T-helper 2 cell treated with Interferon-gamma antibody and Interleukin-4, amounts not matched to agents 5 μg/mL and 100 μg/mL, for 36 hours (primary cell): ENCODE measurements at places on chromosomes 2 and 18.
A peak's percentile ranks its signal among the peaks of the same experiment; 100 is the strongest.

- no peak overlapping the region for H3K27ac ChIP-seq
- no peaks in the 10 kb centered on the region for H3K4me1 ChIP-seq
Observed at GRCh38 chr2:218329826-218330593, 26.6 kb upstream of the CATIP start.

DNA sequence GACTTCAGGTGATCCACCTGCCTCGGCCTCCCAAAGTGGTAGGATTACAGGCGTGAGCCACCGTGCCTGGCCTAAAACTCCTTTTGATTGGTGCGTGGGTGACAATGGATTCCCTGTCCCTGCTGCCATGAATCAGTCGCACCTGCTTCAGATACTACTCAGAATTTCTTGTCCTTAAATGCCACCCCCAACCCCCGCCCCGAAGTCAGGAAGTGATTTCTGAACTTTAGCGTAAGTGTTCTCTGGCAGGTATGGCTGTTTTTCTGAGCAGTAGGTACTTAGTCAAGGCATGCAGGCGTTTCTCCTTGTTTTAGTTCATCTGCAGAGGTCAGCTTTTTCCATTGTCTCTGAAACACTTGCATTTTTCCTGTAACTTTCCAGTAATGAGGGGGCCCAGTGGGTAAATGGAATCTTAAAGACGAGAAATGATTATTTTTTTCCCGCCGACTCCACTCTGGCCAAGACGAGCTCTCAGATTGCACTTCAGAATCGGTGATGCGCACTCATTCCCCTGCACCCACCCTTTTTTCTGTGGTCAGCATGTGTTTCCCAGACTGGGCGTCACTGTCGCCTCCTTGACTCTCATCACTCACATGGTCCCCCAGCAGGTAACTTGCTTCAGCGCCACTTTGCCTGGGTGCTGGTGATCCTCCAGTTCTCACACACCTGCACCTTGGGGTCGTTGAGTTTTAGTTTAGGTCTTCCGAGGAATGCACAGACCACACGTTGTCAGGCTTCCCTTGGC is 179.7 kb downstream of the GBX2 start:
- no peak overlapping the region for H3K27ac ChIP-seq
- peaks cover 4% of the 10 kb centered on the region for H3K27me3 ChIP-seq
- no peaks in the 10 kb centered on the region for H3K36me3 ChIP-seq

- no peak for DNase-seq
- H3K27me3 ChIP-seq: no peaks in the 10 kb centered on the region
- H3K27ac ChIP-seq: no peak overlapping the region
- peaks cover 42% of the 10 kb centered on the region for H3K4me1 ChIP-seq
Observed at GRCh38 chr2:195575016-195575415, 82.0 kb upstream of the SLC39A10 start.

- H3K27ac ChIP-seq: no peak overlapping the region
- no peaks in the 10 kb centered on the region for H3K4me1 ChIP-seq
- no peaks in the 10 kb centered on the region for H3K27me3 ChIP-seq
- peaks cover 30% of the 10 kb centered on the region for H3K36me3 ChIP-seq
- no peak for DNase-seq
- H3K4me3 ChIP-seq: no peak overlapping the region
Observed at GRCh38 chr18:12335503-12335902, 27.5 kb downstream of the TUBB6 start.

DNA sequence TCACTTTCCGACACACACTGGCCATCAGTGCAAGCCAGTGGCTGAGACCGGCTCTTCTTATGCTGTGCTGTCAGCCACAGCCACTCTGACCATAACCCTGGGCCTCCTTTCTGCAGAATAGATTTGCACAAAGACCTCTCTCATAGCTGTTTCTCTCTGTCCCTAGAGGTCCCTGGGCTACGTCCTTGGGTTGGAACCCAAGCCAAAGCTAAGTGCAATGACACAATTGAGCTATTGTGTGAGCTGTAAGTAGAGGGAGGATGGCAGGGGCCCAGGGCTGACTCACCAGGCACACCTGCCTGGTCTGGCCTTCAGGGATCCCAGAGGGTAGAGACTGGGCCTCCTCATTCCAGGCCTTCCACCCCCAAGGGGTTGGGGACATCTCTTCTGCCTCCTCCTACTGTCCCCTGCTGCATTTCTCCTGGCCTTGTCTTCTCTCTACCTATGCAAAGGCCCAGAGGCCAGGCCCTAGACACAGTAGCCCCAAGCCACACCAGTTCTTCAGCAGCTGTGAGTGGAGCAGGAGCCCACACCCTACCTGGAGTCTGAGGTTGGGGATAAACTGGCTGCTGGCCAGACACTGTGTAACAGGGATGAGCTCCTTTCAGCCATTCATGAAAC is 174.6 kb downstream of the NCK2 start:
- no peaks in the 10 kb centered on the region for H3K27me3 ChIP-seq
- H3K36me3 ChIP-seq: peaks cover 10% of the 10 kb centered on the region
- no peak overlapping the region for H3K4me3 ChIP-seq

DNA sequence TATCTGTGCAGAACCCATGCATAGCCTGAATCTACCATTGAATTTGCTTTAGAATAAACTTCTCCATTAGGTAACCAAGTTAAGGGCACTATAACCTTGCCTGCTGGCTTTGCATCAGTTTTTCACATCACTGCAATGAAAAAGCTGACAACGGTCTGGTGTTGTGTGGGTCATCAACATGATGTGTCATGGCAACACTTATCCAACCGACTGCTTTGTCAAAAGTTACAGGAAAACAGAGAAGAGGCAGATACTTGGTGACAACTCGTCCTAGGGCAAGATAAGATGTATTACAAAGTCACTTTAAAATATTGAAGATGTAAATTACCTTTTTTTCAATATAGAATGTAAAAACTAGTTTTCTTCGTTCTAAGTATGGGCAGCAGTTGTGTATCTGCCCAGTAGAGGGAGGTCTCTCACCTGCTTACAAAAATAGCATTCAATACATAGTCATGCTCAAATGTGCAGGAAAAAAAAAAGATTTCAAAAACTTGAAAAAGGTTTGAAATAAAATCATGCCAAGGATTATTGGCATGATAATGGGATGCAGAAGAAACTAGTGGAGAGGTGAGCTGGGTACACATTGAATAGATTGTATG is 96.3 kb downstream of the EVA1A start:
- no peaks in the 10 kb centered on the region for H3K36me3 ChIP-seq
- peaks cover 21% of the 10 kb centered on the region for H3K27me3 ChIP-seq
- no peak for DNase-seq

DNA sequence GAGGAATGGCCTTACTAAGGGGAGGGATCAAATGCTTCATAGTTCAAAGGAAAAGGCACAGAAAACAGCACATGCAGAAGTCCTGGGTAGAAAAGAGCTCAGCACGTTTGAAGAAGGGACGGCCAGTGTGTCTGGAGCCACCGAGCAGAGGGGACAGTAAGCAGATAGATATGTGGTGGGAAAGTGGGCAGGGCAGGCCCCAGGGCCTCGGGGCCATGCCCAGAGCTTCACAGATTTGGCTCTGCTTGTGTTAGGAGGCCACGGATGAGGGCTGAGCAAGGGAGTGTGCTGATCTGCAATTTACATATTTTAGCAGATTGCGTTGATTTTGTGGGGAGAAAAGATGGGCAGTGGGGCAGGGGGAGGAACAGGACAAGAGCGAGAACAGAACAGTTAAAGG is 343.1 kb downstream of the LPIN1 start:
- H3K27me3 ChIP-seq: peaks cover 16% of the 10 kb centered on the region
- no peaks in the 10 kb centered on the region for H3K4me1 ChIP-seq
- H3K36me3 ChIP-seq: no peaks in the 10 kb centered on the region
- H3K27ac ChIP-seq: no peak overlapping the region

DNA sequence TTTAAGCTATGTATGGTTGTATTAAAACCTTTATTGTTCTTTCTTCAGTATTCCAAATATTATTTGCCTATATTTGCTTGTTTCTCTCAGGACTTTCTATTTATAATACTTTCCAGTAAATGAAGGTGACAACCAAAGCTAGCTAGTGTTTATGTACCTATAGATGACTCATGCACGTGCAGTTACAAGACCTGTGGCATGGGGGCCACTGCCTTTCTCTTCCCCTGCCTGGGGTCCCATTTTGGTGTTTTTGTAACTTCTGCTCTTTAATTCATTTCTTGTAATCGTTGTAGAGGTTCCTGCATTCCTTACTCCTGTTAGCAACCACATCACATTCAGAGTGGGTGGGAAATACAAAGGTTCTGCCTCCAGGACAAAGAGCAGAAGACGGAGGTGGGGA is 364.6 kb downstream of the PTPRM start:
- H3K4me3 ChIP-seq: no peak overlapping the region
- no peaks in the 10 kb centered on the region for H3K27me3 ChIP-seq
- H3K27ac ChIP-seq: no peak overlapping the region
- no peak for DNase-seq
- H3K36me3 ChIP-seq: no peaks in the 10 kb centered on the region

- no peak for DNase-seq
- H3K27me3 ChIP-seq: no peaks in the 10 kb centered on the region
- H3K4me3 ChIP-seq: peak overlapping the region; percentile 99
- peaks cover 39% of the 10 kb centered on the region for H3K4me1 ChIP-seq
- H3K36me3 ChIP-seq: peaks cover 58% of the 10 kb centered on the region
Observed at GRCh38 chr2:233063269-233063975, 3.3 kb downstream of the INPP5D start.

- H3K4me1 ChIP-seq: no peaks in the 10 kb centered on the region
- H3K36me3 ChIP-seq: no peaks in the 10 kb centered on the region
- H3K27ac ChIP-seq: no peak overlapping the region
Observed at GRCh38 chr18:8762968-8763367, 57.6 kb downstream of the MTCL1 start.

- H3K27me3 ChIP-seq: peaks cover 7% of the 10 kb centered on the region
- no peaks in the 10 kb centered on the region for H3K36me3 ChIP-seq
- DNase-seq: no peak
Observed at GRCh38 chr2:192007581-192008228, 160.8 kb upstream of the CAVIN2 start.

- H3K36me3 ChIP-seq: peaks cover 34% of the 10 kb centered on the region
- peak overlapping the region; percentile 21 for H3K4me3 ChIP-seq
- peaks cover 26% of the 10 kb centered on the region for H3K4me1 ChIP-seq
Observed at GRCh38 chr2:27773959-27774358, 2.4 kb downstream of the MRPL33 start.

DNA sequence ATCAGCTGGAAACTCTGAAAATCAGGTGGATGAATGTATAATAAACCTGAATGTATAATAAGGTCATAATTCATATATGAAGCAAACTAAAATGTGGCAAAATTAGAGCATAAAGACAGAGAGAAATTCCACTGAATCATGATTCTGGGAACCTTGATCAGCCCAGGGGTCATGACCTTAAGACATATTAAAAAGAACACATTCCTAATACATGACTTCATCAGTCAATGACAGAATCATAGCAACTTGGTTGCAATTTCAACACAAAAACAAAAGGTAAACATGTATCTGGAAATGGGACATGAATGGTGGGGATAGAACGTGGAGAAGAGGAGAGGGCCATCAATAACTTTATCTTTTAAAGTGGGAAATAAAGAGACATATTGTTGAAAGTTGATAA is 17.6 kb downstream of the AFF3 start:
- no peak overlapping the region for H3K27ac ChIP-seq
- H3K27me3 ChIP-seq: peaks cover 4% of the 10 kb centered on the region
- H3K36me3 ChIP-seq: no peaks in the 10 kb centered on the region
- no peak overlapping the region for H3K4me3 ChIP-seq

- H3K27ac ChIP-seq: no peak overlapping the region
- no peak overlapping the region for H3K4me3 ChIP-seq
- no peaks in the 10 kb centered on the region for H3K27me3 ChIP-seq
- no peak for DNase-seq
- peaks cover 3% of the 10 kb centered on the region for H3K4me1 ChIP-seq
Observed at GRCh38 chr2:170468557-170468956, 246.6 kb upstream of the SP5 start.

DNA sequence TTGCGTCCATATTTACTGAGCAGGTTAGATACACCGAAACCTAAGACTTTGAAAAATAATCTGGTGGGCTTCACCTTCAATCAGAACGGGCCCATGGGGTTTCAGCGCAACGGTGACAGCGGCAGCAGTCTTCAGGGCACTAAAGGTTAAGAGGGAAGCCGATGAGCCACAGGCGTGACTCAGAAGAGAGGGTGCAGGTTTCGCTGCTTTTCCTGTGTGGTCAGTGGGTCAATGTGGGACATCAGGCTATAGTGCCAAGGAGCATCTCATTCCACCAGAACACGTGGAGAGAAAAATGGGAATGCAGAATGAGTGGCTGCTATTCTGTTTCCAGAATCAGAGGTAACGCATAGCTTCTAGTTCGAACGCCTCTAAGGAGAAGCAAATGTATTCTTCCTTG is 8.9 kb downstream of the PTGR3 start:
- no peak overlapping the region for H3K4me3 ChIP-seq
- H3K4me1 ChIP-seq: peaks cover 2% of the 10 kb centered on the region
- DNase-seq: no peak
- H3K27me3 ChIP-seq: peaks cover 3% of the 10 kb centered on the region
- no peak overlapping the region for H3K27ac ChIP-seq

DNA sequence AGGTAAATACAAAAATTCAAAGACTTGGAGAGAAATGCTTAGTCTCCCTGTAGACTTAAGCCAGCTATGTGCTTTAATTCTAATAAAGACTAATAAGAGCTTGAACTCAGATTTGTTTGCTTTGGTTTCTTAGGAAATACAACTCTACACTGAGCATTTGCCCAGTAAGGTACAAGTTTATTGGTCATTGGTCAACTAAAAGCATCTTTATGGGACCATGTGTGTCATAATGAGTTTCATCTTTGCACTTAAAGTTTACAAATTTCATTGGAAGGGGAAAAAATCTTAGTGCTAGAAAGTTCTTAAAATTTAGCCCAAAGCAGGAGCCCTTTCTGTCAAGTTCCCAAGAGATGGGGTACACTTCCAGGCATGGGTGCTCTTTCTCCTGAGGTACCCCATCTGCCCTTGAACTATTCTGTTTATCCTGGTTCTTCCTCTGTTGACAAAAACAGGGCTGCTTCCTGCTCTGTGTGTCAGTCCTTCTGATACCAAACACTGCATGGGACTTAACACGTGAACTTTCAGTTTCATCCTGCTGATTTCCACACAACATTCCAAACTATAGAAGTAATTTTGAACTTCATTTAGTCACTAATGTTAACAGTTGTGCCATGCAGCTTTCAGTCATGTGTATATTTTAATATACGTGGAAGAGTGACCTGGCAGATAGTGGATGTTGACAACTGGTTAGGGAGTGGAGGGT is 200.2 kb downstream of the TPGS2 start:
- H3K27me3 ChIP-seq: peaks cover 3% of the 10 kb centered on the region
- H3K27ac ChIP-seq: no peak overlapping the region
- no peaks in the 10 kb centered on the region for H3K36me3 ChIP-seq
- no peak for DNase-seq

- H3K4me3 ChIP-seq: no peak overlapping the region
- peaks cover 4% of the 10 kb centered on the region for H3K36me3 ChIP-seq
- H3K27me3 ChIP-seq: no peaks in the 10 kb centered on the region
- DNase-seq: no peak
- peaks cover 9% of the 10 kb centered on the region for H3K4me1 ChIP-seq
Observed at GRCh38 chr2:25492726-25493125, 151.0 kb upstream of the DNMT3A start.
